Aorta (tissue), 5 donors: ENCODE measurements at places on chromosomes 7 and 10. TPM values are rescaled to one million over a fixed set of nuclear protein-coding genes. Genes with fewer than 3 reads are reported as not detected.

Gene DENND10
- 15.2 TPM for polyA plus RNA-seq

Gene PLAU
- 9.6 TPM for polyA plus RNA-seq

Gene SPDYE3
- polyA plus RNA-seq, result not detected

Gene MICALL2
- polyA plus RNA-seq, result 57.7 TPM

Gene HOXA6
- polyA plus RNA-seq, result 0.97 TPM

Gene MYH16
- polyA plus RNA-seq, result not detected

Gene PTPN20
- polyA plus RNA-seq, result 5.9 TPM
